ENCODE measurements at places on chromosomes 1 and 21.

GRCh38 chr1:232226197-232226712 is 403.7 kb downstream of the SIPA1L2 start:
- DNase-seq, result no peak

DNA sequence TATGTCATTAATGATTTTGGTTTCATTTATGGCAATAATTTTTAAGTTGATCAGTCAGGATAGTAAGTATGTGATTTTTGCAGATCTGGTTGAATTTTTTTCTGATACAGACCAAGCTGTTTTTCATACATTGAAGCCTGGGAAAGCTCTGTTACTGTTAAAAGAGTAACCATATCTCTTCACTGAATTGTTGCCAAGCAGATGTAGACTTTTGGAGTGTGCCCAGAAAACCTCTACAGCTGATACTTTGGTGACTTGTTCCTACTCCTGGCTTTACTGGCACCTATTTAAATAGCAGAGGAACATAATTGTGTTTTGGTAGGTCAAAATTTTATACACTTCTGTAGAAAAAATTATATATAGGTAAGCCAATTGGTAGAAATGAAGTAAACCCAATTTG is 49.4 kb downstream of the NFIA start:
- DNase-seq, result no peak

- no peak for DNase-seq
These were observed 212.7 kb upstream of the FGGY start for GRCh38 chr1:59083946-59084865.

GRCh38 chr1:61289232-61290098 is 207.1 kb downstream of the NFIA start:
- no peak for DNase-seq

DNA sequence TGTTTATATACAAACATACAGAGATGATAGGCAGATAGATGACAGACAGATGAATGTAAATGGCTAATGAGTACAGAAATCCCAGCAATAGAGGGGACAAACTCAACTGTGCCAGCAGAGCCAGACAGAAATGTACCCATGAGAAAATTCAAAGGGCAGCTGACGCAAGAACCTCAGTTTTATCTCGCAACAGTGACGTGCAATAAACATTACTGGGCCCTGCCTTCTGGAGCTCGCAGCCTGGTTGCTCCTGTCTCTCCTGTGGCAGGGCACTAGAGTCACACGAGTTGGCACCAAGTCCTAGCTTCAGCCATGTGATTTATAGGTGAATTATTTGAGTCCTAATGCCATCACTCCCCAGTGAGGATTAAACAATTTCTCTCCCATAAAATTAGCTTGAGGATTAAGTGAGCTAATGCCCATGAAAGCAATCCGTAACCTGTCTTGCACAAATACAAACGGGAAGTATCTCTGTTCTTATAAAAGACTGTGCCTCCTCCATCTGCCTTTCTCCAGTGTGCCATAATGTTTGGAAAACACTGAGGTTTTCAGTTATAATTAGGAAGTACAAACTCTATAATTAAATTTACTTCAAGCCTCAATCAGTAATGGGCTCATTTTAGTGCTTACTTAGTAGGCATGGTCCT is 50.7 kb downstream of the VAV3 start:
- no peak for DNase-seq

DNA sequence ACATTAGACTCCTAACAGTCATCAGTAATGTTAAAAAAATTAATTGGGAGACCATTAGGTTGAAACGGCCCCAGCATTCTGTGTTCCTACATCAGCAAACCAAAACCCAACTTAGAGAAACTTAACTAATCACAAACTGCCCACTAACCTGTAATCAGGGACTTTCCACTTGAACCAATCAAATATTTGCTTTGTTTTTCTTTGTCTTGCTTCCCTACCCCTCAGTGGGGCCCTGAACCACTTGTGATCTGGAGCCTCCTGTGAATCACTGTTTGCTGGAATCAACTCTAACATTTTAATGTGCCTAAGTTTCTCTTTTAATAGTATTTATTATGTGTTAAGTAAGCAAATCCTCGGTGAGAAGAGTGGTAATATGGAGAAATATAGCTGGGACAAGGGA is 64.0 kb downstream of the ABCA4 start:
- no peak for DNase-seq

GRCh38 chr1:68321084-68321685 is 88.9 kb upstream of the WLS start:
- no peak for DNase-seq

DNA sequence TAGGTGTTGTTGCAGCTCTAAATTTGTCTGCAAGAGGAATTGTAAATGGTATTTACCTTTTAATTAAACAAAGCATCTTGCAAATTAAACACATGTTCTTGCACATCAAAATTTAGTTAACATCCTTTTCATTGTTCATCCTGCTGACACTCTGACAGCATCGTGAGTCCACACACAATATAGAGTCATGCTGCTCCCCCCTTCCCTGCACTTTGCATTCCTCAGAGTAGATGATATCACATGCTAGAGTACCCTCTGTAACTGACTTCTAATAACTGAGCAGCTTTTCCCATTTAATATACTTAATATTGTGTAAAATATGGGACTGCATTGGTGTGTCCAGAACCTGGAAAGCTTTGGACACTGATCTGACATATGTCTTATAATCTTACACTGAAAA is 138.8 kb upstream of the DPYD start:
- no peak for DNase-seq

- DNase-seq, result peak; percentile 57
These were observed 34.1 kb downstream of the CDCP2 start for GRCh38 chr1:54118704-54119103.

- no peak for DNase-seq
These were observed 7.1 kb upstream of the RGS16 start for GRCh38 chr1:182611326-182611725.

DNA sequence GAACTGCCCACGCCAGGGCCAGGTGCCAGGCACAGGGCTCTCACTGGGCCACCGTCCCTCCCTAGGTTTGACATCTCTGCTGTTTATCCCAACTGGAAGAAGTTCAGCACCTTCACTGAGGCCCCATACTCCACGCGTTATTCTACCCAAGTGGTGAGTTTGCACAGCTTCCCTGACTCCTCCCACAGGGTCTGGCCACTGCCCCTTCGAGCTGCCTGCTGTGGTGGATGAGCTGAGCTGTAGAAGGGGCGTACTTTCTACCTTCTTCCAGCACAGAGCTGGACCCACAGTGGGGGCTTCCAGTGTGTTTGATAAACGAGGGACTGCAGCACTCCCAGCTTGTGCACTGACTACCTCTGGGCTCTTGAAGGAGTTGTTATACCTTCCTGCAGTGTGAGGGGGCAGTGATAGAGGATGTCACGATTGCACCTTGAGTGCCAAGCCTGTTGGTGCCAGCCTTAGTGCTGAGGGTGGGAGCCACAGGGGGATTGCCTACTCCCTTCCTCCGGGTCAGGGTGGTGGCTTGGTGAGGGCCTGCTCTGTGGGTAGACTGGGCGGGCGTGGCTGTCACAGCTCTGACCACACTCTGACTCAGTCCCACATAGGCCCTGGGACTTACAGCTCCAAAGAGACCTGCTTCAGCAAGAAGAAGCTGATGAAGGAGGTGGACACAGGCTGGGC is 5.9 kb upstream of the TTC22 start:
- DNase-seq, result no peak

GRCh38 chr1:41503538-41504113 is 19.1 kb upstream of the EDN2 start:
- DNase-seq, result no peak

DNA sequence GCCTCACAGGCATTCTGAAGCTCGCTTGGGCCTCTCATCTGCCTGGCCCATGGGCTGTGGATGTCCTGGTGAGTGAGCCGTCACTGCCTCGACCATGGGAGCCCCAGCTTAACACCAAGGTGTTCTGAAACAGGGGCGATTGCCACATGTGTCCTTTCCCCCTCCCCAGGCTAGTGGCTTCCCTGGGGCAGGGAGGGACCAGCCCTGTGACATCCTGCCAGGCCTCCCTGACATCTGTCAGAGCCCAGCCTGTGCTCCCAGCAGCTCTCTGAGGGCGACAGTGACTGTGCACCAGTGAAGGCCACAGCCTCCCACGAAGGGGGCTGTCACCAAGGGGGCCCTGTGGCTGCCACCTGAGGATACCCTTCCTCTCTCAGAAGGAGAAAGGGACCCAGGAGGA is 35.9 kb upstream of the CCDC27 start:
- DNase-seq, result no peak

GRCh38 chr21:29279558-29279957 is 19.2 kb upstream of the BACH1 start:
- DNase-seq, result no peak

DNA sequence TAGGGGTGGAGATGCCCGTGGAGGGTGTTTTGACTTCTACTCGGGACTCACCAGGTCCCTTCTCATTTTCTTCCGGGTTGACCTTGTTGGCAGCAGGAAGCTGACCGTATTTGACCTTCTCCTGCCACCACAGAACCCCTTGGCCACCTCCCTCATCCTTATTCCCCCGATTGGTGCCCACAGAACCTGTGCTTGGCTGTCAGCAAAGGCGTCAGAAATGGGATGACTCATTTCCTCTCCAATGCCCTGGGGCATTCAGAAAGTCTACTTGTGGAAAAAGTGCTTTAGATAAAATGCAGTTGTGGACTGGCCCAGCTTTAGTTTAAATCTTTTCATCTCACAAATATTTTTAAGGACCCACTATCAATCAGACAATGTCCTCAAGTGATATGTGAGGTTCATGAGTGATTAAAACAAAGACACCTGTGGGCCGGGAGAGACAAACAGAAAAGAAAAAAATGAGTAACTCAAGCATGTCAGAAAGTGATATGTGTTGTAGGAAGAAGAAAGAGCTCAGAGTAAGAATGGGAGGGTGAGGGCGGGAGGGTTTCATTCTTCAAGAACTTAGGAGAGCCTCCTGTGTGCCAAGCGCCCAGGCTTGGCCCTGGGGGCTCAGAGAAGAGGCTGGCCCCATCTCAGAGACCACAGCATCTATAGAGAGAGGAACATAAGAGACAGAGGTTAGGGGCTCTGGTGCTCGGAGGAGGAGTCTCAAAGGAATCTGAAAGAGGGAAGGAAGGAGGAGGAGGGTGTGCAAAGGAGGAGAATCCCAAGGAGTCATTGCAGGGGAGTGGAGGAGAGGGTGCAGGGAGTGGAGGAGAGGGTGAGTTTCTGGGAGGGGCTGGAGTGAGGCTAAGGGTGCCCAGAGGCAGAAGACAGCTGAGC is 221.6 kb upstream of the VAMP3 start:
- peak; percentile 91 for DNase-seq

GRCh38 chr21:42108554-42109340 is 37.6 kb downstream of the UMODL1 start:
- no peak for DNase-seq

GRCh38 chr1:233777566-233777965 is 126.9 kb upstream of the SLC35F3 start:
- no peak for DNase-seq

DNA sequence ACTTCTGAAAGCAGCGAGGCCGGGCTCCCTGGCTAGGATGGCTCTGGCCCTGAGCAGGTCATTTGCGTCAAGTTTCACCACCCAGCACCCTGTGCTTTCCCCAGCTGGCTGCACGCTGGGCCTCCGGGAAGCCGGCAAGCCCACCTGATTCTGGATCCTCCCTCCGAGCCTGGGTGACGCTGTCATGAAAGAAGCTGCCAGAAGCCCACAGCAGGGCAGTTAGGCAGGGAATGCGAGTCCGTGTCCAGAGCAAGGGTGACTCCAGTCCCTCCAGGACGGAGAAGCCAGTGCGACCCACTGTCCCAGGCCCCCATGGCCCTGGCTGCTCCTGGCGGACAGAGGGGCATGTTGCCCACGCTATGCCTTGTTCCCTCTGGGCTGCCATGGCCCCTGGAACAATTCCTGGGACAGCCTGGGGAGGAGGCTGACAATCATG is 44.4 kb upstream of the PCBP3 start:
- DNase-seq, result no peak

- no peak for DNase-seq
These were observed 1.2 kb downstream of the HP1BP3 start for GRCh38 chr1:20785907-20786252.
